ENCODE measurements at places on chromosomes 2 and 18.

GRCh38 chr2:69216535-69217332 is 170.3 kb downstream of the GFPT1 start:
- DNase-seq: no peak

DNA sequence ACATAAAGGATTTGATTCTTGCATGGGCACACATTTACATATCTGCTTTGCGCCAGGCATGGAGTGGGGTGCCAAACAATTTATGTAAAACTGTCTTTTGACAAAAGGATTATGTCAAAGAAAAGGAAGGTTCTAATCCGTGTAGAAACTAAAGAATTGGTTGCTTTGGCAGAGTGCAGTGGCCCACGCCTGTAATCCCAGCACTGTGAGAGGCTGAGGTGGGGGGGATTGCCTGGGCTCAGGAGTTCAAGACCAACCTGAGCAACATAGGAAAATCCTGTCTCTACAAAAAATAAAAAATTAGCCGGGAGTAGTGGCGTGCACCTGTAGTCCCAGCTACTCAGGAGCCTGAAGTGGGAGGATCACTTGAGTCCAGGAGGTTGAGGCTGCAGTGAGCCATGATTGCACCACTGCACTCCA is 1.1 kb upstream of the MTERF4 start:
- no peak for DNase-seq

DNA sequence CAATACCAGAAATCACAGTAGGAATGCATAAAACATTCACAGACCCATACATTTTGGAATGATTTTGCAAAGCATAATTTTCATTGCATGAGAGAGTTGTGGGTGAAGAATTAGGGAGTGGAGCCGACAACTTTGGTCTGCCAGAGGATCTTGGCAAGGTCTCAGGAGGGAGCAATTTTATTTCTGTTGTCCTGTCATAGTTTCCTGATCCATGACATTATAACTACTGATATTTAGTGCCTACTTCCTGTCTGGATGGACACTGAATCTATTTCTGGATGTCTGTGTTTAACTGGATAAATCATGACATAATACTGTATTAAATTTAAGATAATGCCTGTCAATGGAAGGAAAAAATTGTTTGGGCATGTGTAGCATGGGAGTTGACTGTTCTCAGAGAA is 2.4 kb downstream of the ITGA4 start:
- DNase-seq: no peak

DNA sequence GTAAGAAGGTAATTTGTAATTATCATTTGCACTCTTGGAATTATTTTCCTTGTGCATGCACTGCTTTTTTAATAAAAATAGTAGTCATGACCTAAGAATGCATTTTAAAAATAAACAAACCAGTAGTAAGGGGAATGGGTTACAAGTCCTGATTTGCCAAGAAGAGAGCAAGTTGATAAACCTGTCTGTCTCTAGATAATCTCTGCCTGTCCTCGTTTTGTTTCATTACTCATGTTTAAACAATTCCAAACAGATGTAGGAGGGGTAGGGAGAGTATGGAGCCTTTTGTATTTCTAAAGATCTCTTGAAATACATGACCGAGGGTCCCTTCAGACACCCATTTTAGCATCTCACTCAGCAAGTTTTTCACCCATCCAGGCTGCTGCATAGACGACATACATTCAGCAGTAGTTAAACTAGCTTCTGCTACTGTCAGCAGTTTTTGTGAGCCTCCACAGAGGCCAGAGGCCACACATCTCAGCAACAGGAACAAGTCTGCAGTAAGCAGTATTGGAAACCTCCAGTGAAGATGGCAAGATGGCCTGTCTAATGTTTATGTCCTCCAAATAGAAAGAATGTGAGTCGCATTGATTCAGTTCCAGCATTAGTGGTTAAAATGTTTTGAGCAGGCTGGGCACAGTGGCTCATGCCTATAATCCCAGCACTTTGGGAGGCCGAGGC is 2.3 kb upstream of the EXOC6B start:
- DNase-seq: no peak

GRCh38 chr2:106991866-106992265 is 105.9 kb upstream of the ST6GAL2 start:
- no peak for DNase-seq

DNA sequence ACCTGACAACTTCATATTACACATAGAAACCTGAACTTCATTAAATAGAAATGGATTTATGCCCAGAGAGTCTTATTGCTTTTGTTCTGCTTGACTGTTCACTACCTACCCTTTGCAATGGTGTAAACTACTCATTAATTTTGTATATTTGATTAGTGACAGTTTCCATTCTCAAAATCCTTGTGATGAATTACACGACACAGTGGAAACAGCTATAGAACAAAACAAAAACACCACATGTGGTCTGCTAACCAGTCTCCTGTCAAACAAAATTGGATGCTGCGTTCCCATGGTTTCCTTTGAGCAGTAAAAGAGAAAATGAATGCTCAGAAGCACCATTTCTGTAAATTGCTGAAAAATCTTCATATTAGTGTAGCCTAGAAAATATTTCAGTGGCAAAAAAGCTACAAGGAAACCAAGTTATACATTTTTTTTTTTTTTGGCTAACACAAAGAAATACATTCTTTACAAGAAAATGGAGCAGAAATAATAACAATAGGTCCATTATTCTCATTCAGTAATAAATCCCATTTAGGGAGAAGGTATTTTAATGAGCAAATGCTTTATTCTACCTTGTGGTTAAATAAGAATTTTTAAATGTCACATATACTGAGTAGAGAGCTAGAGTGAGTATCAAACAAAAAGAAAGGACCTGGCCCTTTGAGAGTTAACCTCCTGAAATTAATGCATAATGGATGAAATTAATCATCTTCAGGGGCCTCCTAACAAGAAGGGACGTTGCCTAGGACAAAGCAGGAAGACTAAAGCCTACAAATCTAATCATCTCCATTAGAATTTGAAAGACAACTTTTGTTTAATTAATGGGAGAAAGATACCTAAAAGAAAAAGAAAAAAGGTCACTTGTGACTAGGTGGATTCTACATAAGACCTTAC is 355.1 kb upstream of the ZC3H15 start:
- DNase-seq: no peak

GRCh38 chr2:65037178-65037577 is 19.0 kb upstream of the CEP68 start:
- no peak for DNase-seq

GRCh38 chr2:218027426-218028188 is 24.8 kb upstream of the TNS1 start:
- DNase-seq: no peak

GRCh38 chr2:225889452-225889851 is 489.9 kb downstream of the NYAP2 start:
- DNase-seq: no peak

DNA sequence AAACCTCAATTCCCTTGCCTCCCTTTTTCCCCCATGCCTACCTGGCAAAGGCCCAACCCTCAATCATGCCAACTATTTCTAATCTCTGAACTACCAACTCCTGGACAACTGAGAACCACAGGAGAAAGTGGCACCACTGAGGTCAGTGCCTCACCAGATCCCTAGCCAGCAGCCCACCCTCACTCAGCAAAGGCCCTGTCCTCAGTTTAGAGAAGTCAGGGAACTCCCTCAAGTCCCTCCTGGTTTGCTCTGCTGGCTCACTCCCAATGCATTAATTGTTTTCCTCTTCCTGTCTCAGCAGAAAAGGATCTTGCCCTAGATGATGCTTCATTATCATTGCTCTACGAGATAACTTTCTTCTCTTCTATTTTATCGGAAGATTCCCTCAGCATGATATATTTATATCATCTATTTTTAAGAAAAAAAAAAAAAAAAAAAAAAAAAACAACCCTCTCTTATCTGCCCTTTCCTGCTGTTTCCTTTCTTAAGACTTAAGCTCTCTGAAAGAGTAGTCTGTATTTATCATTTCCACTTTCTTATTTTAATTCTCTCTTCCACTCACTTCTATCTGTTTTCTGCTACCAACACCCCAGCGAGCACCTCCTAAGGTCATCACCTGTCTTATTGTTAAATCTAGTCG is 22.7 kb upstream of the ZBTB14 start:
- DNase-seq: no peak

DNA sequence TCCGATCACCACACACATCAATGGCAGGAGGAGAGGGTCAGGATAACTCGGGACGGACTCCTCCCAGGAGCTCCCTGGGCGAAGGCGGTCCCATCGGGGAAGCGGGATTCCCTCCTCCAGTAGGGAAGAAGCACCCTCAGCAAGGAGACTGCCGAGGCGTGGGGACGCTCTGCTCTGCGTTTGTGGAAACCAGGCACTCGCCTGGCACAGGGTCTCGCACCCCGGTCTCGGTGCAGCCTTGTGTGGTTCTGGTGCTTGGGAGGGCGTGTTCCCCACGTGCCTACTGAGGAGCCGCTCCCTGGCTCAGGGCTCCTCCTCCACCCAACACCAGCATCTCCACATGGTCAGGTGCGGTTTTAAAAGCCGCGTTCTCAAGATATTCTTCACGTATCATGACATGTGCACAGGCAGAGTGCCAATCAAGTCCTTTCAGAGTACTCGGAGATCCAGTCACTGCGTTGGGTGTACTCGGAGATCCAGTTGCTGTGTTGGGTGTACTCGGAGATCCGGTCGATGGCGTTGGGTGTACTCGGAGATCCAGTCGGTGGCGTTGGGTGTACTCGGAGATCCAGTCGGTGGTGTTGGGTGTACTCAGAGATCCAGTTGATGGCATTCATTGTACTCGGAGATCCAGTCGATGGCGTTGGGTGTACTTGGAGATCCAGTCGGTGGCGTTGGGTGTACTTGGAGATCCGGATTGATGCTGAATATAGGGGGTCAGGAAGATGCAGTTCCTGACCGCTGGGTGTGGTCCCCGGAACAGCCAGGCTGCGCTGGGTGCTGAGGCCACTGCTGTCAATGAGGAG is 117.5 kb downstream of the RTP5 start:
- DNase-seq: no peak

DNA sequence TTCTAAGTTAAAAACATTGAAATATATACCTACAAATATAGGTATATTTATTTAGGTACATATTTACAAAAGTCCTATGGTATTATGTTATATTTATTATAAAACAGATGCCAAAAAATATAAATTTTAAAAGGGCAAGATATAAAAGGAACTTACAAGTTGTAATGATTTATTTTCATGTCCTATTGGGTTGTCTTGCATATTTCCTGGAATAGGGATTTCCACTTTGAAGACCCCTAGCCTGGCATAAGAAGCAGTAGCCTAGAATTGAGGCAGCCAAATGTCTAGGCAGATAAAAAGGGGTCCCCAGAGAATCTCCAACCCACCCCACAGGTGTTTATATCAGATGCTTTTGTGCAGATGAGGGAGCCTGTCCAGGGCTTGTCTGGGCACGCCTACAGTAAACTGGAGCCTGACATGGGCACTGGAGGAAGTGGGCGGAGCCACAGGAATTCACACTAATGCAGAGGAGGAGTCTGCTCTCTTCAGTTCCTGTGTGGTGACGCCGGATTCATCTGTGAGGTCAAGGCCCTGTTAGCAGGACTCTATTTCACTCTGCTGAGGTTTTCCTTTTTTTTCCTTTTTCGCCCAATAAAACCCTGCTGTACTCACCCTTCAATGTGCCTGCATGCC is 1088.9 kb upstream of the PIK3C3 start:
- DNase-seq: no peak

DNA sequence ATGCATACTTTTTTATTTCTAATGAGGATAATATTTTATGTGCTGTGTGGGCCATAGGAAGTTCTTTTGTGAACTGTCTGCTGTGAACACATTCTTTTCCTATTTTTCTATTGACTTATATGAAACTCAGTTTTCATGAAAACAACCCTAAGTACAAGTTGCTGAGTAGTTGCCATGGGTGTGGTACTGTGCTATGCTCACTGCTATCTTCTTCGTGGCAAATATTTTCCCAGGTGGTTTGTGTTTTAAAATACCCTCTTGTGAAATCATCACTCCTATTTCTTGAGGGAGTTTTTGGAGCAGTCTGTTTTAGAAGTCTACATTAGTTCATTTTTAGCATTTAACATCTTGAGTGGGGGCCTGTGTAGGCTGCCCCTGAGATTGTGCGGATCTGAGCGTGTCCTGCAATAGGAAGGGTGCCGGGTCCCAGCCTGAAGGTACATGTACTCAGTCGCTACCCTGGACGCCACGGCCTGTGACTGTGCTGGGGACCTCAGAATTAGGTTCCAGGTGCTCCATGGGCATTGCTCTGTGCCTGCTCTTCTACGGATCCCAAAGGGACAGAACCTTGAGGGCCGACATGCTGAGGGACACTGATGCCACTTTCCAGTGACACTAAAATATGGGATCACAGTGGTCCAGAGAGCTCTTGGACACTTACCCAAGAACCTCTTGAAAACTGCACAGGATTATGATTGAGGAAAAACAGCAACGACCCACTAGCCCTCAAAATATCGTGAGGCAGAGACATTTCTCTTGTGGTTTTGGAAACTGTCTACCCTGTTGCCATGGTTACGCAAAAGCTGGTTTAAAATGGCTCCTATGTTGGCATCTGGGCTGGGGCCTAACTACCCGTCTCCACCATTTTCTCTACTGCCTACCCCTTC is 480.4 kb downstream of the TGIF1 start:
- no peak for DNase-seq

DNA sequence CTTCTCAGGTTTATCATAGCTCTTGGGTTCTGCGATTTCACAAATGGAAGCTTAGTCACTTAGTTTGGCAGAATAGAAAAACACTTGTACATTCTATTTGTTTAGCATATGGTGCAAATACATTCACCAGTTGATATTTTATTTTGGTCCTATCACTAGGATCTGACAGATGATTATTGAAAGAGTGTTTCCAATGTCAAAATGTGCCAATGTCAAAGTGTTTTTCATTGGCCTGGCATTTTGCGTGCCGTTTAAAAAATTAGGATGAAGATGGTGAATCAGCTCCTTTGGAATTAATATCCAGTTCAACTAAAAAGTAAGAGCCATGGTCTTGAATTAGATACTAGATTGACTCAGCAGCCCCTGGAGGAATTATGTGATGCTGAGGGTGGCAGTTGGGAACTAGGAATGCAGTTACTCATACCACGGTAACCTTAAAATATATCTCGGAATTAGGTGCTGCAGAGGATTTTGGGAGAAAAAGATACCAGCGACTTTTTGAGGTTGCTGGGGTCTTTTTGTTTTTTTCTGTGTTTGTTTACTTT is 87.0 kb downstream of the SPHKAP start:
- no peak for DNase-seq

GRCh38 chr2:142586693-142587580 is 290.5 kb upstream of the KYNU start:
- no peak for DNase-seq

Measured in activated CD4-positive, alpha-beta T cell treated with anti-CD3 and anti-CD28 coated beads, Interleukin-2, amount 50 U/mL, for 24 hours (primary cell).